ENCODE measurements at places on chromosomes 2 and 18. TPM values are rescaled to one million over a fixed set of nuclear protein-coding genes. Genes with fewer than 3 reads are reported as not detected.

ARHGAP15 gene
- total RNA-seq, result not detected

AKAIN1 gene
- total RNA-seq, result not detected

SNORC gene
- total RNA-seq, result 0.65 TPM

KLHL30 gene
- total RNA-seq, result not detected

HOXD9 gene
- 22.5 TPM for total RNA-seq

GBX2 gene
- 2.6 TPM for total RNA-seq

ACVR1C gene
- total RNA-seq, result not detected
